Activated CD4-positive, alpha-beta T cell treated with anti-CD3 and anti-CD28 coated beads, Interleukin-2, Interleukin-4, amounts not matched to agents 100 ng/mL and 50 ng/mL, durations not matched to agents 16 hours and 8 hours (primary cell): ENCODE measurements at places on chromosomes 12 and 14.

GRCh38 chr12:111597831-111598636 lies 1.1 kb downstream of the ATXN2 start:
- peak; percentile 15 for DNase-seq

DNA sequence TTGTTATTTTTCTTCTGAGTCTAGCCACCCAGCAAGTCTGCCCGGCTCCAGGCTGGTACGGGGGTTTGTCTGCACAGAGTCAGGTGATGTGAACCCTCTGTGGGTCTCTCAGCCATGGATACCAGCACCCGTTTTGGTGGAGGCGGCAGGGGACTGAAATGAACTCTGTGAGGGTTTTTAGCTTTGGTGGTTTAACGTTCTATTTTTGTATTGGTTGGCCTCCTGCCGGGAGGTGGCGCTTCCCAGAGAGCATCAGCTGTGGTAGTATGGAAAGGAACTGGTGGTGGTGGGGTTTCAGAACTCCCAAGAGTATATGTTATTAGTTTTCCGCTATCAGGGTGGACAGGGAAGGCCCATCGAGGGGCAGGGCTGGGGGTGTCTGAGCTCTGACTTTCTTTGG lies 5.3 kb upstream of the SERPINA4 start:
- no peak for DNase-seq

GRCh38 chr12:2301531-2302461 lies 249.0 kb downstream of the CACNA1C start:
- no peak for DNase-seq

- DNase-seq, result no peak
Measured at GRCh38 chr14:56143025-56143424, 24.8 kb downstream of the PELI2 start.

GRCh38 chr12:71090971-71091370 lies 66.8 kb downstream of the TSPAN8 start:
- DNase-seq, result no peak

GRCh38 chr14:57227083-57227482 lies 41.6 kb downstream of the EXOC5 start:
- peak; percentile 0 for DNase-seq

GRCh38 chr14:58119381-58119780 lies 32.6 kb downstream of the ARMH4 start:
- DNase-seq, result no peak

GRCh38 chr12:123073962-123074801 lies 76.7 kb downstream of the PITPNM2 start:
- DNase-seq, result no peak

GRCh38 chr12:22234561-22234960 lies 99.9 kb downstream of the ST8SIA1 start:
- no peak for DNase-seq

GRCh38 chr12:106907411-106907810 lies 48.3 kb upstream of the TMEM263 start:
- peak; percentile 28 for DNase-seq

DNA sequence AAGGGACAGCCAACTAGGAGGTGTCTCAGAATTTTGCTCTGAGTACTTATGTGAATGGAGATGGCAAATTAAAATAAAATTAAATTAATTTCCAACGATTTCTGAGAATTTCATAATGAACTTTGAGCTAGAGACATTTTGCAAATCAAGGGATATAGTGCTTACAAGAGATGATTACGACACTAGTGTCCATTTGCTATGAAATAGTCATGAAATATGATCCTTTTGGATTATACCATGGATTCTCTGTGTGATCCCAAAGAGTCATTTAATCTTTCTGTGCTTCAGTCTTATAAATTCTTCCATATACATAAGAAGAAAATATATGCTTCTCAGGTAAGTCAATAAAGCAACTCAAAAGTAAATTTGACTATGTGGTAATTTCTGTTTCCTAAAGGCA lies 240.6 kb downstream of the SLC25A21 start:
- no peak for DNase-seq

DNA sequence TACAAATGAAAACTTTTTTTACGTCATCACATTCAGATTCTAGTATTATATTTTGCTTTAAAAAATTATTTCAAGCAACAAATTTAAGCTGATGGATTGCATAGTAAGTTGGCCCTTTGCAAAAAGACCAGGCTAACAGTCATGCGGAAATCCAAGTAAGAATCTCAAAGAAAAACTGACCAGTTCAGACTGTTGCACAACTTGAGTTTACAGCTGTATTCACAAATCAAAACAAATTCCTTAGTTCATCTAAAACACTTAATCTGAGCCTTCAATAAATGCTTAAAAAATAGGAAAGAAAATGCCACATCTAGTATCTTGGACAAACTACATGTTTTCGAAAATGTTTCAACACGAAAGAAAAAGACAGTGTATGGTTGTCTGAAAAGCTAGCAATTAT lies 847 bp downstream of the CCDC59 start:
- no peak for DNase-seq

DNA sequence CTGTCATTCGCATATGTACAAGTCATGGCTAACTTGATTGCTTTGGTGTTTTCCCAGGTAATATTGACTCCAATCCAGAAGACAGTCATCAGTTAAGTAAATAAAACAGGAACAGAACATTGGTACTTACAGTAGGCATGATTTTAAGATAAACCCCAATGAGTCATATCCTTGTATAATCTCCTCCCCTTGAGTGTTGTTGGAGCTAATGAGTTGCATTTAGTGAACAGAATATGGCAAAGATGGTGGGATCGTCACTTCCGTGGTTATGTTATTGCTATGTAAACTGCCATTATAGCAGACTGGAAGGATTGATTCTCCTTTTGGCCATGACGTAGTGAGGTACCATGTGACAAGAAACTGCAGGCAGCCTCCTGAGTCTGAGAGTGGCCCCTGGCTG lies 102.2 kb downstream of the TMX1 start:
- DNase-seq, result no peak

DNA sequence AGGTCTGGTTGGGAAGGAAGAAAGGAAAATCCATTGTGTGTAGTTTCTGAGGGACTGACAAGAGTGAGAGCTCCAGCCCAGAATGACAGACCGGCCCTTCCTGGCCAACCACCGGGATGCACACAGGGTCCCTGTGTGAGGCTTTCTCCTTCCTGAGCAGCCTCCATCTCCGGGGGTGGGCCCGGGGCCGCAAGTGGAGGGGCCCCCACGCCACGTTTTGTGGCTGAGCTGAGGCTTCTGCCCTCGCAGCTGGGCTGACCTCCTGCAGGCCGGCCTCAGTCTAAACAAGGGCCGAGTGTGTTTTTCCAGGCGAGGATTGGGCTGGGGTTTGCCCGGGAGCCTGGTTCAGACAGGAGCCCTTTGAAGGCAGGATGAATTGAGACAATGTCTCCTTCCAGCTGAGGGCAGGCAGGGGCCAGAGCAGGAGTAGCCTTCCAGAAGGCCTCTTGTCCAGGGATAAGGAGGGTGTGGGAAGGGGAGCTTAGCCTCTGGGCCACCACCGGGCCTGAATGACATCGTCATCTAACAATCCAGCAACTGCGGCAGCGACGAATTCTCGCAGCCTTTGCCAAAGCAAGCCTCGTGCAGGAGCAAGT lies 96.5 kb upstream of the NCOR2 start:
- no peak for DNase-seq

GRCh38 chr14:50822501-50823042 lies 8.4 kb downstream of the NIN start:
- peak; percentile 26 for DNase-seq

GRCh38 chr14:55540847-55541773 lies 38.9 kb upstream of the KTN1 start:
- DNase-seq, result peak; percentile 23

DNA sequence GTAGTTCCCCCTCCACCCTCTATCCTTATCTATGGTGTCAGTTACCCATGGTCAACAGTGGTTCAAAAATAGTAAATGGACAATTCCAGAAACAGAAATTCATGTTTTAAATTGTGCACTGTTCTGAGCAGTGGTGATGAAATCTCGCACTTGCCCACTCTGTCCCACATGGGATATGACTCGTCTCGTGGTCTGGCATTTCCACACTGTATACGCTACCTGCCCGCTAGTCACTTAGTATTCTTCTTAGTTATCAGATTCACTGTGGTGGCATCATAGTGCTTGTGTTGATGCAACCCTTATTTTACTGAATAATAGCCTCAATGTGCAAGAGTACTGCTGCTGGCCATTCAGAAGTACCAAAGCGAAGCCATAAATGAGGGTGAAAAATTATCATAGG lies 507.0 kb downstream of the SNAPC1 start:
- peak; percentile 11 for DNase-seq

DNA sequence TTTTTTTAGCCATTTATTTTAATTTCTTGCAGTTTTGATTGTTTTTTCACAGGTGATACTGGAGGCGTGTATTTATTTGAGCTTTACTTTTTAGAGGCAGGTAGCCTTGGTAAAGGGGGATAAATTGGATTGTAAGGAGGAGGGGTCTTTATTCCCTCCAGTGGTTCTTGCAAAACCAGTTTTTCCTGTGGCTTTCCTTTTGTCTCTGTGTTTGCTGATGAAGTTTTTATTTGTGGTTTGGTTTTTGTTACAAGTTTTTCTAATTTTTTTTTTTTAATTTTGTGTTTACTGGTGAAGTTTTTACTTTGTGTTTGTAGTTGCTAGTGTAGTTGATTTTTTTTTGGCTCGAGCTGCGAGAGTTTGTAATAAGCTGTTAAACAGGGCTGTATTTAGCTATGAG lies 278.5 kb downstream of the PRKD1 start:
- no peak for DNase-seq

DNA sequence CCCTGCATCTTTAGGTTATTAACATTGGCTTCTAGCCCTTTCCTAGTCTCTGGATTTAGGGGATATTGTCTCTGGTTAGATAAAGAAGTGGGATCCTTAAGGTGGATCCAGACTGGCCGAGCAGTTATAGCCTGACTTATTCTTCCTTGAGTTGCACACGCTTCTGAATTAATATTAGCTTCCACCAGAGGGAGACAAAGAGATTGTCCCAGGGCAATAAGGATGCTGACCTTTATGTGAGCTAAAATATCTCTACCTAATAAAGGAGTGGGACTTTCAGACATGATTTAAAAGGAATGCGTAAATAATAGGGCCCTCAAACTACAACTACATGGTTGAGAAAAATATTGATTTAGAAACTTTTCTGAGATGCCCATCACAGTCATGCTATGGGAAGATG lies 139.7 kb downstream of the SLCO1B3 start:
- DNase-seq, result peak; percentile 11

GRCh38 chr12:21301-22189 lies 45.0 kb upstream of the IQSEC3 start:
- peak; percentile 33 for DNase-seq

GRCh38 chr12:116879509-116880212 lies 1.6 kb downstream of the HRK start:
- no peak for DNase-seq

DNA sequence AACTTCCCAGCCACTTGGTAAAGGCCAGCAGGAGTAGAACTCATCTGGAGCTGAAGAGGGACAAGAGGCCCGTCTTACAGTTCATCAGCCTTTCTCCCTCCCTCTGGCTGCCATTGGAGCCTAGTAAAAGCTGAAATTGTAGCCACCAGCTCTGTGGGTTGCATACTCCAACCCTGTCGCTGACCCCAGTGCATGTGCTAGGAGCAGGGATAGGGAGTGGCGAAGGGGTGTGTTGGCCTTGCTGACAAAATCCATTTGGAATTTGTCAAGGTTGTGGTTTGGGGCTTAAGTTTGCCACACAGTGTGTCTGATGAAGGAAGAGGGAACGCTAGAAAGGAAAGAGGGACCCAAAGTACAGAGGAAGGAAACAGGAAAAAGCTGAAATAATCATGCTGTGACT lies 4.0 kb upstream of the ARF3 start:
- no peak for DNase-seq

DNA sequence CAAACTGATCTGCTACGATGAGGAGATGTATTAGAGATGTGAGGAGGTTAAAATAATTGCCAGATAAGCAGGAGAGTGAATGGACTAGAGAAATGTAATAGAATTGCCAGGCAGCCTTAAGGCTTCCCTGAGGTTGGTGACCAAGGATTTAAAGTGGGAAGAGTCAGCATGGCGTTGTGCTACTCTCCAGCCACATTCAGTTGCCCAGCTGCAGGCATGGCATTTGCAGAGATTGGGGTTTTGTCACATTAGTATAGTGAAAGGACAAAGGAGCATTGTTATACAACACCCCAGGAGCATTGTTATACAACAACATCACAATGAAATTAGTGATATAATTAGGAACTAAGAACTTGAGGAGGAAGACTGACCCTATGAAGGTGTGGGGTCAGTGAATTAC lies 31.7 kb downstream of the MARK3 start:
- DNase-seq, result no peak

DNA sequence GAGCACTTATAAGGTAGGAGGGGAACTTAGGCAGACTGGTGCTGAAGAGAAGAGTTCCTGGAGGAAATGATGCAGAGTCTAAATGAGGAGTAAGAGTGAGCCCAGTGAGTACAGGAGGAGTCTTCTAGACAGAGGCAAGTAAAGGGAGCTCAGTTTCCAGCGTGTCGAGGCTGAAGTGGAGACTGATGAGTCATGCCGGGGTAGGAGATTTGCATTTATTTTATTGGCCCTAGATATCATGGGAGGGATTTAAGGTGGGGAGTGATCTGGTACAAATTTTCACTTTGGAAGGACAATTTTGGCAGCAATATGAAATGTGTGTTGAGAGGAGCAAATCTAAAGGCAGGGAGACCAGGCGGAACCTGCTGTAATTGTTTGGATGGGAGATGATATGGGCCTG lies 157.5 kb downstream of the TTC8 start:
- no peak for DNase-seq

DNA sequence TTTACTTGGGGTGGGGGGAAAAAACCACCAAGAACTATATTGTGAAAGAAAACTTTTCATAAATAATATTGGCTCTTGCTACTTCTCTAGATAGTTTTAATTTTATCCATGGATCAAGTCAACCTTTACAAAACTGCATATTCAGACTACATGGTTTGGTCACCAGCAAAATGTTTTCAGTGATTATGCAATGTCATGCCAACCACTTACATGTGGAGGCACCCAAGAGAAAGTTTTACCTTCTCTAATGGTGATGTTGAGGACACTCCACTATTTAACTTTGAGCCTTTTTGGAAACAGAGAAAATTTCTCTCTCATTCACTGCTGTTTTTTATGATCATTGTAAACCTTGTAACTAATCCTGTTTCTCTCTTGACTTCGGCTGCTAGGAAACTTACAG lies 21.6 kb downstream of the PLCZ1 start:
- no peak for DNase-seq

DNA sequence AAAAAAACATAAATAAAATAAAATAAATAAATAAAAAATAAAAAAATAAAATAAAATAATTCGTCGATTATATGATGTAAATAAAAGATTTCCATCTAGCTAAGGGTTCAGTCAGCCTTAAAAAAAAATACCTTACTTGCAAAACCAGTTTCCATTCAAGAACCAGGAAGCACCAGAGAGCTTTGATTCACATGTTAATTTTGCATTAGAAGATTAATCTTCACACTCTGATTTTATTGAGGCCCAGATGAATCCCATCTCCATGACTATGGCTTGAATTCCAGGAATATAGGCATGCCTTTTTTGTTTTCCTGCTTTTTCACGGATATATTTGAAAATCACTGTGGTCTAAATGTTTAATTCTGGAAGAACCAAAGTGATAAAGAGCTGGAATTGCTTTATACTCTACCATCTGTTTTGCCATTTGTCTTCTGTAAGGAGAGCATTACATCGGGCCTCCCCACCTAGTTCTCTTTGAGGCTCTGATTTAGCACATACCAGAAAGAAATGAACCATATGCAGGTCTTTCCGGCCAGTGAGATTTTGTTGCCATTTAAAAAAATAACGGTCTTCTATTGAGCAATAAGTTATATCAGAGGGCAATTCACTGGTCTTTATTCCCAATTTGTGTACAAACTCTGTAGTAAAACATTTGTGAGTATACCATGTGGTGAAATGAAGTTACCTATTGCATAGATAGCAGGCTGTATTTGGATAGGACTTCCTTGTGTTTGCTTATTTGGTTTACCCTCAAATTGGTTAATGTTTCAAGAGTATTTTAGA lies 175.5 kb downstream of the AEBP2 start:
- no peak for DNase-seq
